ENCODE measurements at places on chromosomes 5 and 9.
A peak's percentile ranks its signal among the peaks of the same experiment; 100 is the strongest.

DNA sequence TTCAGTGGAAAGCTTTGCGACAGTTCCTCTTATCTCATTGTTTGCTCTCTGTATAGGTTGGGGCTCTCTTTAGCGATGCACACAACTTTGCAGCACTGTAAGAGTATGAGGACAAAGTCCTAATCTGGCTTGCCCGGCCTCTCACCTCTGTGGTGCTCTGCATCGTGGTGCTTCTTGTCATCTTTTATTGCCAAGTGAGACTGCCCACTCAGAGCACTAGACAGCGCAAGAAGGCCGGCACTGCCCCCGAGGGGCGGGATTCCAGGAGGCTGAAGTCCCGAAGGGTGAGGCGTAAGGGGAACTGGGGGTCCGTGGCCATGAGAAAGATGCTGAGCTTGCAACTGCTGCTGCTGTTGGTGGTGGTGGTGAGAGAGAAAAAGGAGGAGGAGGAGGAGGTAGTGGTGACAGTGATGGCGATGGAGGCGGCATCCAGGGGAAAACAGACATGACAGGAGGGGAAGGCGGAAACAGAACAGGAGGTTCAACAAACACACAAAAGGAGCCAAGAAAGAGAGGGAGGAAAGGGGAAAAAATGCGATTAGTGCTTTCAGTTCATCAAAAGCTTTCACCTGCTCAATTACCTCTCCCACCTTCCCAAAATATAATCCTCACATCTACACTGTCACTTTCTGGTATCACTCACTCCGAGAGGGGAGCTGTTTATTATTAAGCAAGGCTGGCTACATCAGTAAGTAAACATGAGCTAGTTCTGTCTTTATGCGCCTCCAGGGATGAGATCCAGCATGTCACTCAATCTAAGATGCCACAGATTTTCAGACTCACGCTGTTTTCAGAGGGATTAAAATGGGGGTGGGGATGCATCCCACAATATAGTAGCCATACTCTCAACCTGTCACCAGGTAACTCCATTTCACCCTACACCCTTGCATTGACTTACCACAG, 55.1 kb downstream of the TLE1 start:
- DNase-seq = no peak

DNA sequence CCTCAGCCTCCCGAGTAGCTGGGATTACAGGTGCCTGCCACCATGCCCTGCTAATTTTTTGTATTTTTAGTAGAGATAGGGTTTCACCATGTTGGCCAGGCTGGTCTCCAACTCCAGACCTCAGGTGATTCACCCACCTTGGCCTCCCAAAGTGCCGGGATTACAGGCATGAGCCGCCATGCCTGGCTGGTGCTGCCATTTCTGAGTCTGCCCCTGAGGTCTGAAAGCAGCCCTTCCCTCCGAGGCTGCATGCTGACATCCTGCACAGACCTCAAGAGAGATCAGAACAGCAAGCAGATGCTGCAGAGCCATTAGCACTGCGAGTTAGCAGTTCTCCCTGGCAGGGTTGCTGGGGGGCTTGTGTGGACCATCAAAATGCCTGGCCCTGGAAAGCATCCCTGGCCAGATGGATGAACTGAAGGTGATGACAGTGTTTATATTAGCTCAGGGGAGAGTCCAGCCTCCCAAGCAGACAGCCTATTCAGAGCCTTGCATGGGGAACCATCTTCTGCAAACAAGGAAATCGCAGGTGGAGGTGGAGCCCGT, 176.5 kb upstream of the PANK3 start:
- no peak for DNase-seq

DNA sequence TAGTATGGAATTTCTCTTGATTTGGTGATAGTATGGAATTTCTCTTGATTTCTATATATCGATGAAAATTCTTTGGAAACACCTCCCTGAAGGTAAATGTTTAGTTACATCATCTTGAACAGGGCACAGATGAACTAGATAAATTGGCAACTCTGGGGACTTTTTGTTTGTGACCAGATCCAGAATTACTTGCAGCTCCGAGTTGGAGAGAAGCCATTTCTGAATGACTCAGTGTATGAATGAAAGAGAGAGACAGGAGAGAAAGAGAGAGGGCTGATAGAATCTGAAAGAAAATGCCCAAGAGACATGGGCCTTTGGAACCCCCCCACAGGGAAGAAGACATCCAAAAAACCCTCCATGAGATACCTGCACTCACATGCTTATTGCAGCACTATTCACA, 14.1 kb downstream of the TNFSF15 start:
- DNase-seq = no peak

DNA sequence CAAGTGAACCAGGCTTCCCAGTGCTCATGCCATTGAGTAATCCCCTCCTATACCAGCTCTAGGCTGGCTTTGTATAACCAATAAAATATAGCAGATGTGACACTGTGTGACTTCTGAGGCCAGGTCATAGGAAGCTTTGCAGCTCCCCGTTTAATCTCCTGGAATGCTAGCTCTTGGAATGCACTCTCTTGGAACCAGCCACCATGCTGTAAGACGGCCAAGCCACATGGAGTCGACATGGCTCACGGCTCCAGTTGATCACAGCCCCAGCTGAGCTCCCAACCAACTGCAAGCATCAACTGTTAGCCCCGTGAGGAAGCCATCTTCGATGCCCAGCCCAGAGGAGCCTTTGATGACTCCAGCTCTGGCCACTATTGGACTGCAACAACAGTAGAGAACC, 74.5 kb downstream of the SH3TC2 start:
- DNase-seq = peak; percentile 15

DNA sequence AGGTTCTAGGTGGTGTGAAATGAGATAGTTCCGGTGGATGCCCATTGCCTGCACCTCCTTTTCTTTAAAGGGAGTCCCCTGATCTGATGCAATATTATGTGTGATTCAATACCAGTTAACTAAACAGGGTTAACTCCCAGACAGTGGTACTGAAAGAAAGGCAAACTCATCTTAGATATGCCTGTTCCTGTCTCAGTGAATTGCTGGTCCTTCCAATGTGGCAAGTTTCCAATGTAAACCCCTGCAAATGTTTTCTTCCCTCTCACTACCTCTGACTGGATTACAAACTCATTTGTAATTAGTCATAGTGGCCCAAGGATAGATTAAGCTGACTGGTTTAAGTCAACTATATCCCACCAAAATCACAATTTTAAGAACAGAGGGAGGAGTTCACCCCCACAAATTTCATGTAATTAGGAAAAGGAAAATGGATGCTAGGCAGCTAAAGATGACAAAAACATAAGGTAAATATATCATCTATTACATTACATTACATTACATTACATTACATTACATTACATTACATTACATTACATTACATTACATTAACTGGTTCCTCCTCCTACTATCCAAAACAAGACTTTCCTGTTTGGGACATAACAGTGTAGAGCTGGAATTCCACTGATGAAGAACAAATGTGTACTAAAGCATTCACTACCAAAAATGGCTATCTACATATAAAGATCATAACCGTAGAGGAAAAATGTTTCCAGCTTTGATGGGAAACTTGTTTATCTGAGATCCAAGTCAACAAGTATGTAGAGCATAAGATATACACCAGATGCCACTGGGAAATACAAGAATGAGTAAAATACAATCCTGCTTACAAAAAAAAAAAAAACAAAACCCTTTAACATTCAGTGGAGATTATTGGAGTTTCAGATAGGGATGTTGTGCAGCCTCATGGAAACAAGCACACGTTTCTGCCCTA, 121.5 kb upstream of the SNX2 start:
- peak; percentile 61 for DNase-seq

DNA sequence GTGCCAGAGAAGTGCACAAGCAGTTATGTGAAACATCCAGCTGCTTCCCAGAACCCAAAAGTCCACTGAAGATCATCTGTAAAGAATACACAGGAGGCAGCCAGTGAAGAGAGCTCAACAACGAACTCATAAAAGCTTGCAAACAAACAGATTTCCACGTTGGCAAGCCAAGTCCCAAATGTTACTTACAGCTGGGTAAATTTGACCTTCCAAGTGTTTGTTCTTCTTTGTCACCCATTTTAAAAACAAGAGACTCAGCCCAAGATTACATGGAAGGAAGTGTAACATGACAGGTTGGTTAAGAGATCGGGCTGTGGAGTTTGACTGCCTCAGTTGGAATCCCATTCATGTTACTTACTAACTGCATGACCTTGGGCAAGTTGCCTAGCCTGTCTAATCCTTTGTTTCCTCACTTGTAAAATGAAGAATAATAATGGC, 174.9 kb upstream of the PAPPA start:
- peak; percentile 43 for DNase-seq

- DNase-seq = peak; percentile 60
These were observed 28.4 kb downstream of the RASEF start for GRCh38 chr9:83034587-83034986.

DNA sequence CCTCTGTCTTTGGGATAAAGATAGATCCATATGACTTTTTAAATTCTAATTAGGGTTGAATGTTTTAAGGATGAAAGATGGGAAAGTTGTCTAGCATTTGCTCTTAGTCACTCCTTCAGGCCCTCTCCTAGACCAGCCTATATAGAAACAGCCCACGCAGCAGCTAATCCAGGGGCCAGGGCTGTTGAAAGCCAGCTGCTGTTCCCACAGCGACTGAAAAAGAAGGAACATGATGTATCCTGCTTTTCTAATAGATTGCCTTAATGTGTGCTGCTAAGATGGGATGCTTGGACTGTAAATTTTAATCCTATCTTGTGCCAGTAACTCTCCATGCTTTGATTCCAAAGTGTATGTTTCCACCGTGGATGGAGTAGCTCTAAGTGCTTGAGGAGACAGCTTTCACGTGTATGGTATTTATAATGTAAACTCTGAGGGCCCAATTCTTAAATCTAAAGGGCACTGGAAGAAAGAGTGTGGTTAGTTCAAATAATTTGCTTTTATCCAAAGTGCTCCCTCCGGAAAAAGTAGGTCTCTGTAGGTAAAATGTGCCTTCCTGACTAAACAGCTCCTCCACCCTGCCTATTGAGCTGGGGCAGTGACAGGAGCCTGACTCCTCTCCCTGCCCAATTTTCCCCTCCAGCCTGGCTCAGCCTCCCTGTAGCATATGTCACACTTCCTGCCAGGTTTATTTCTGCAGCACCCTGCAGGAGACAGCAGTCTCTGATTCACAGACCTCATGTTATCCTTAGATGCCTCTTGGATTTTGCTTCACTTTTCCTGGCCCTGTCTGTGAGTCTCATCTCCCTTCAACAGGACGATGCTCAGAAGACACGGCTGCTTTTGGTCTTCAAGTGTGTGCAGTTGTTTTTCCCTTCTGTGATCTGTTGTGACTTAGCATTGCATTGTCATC, 33.2 kb downstream of the SLC36A1 start:
- DNase-seq = peak; percentile 68

DNA sequence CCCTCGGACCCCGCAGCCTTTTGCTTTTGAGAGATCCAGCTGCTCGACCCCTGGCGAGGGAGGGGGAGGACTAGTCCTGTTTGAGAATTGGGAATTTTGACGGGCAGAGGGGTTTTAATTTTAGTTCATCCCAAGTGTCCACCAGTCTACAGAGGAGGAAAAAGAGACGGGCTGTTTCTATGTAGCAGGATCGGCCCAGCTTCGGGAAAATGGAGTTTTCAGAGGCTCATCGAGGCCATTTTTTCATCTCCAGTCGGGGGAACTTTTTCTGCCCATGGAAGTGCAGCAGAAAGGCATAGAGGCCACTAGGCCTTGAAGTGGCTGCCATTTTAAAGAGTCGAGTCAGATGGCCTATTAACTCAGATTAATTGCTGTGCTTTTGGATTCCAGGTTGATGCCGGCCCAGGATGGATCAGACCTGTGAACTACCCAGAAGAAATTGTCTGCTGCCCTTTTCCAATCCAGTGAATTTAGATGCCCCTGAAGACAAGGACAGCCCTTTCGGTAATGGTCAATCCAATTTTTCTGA, 1.2 kb downstream of the NSD1 start:
- DNase-seq = no peak

- DNase-seq = no peak
These were observed 153.6 kb downstream of the TRIO start for GRCh38 chr5:14296533-14297331.

Data from fibroblast of skin of right quadriceps (primary cell).